SK-N-MC (cell line): ENCODE measurements at places on chromosomes 4 and X.

DNA sequence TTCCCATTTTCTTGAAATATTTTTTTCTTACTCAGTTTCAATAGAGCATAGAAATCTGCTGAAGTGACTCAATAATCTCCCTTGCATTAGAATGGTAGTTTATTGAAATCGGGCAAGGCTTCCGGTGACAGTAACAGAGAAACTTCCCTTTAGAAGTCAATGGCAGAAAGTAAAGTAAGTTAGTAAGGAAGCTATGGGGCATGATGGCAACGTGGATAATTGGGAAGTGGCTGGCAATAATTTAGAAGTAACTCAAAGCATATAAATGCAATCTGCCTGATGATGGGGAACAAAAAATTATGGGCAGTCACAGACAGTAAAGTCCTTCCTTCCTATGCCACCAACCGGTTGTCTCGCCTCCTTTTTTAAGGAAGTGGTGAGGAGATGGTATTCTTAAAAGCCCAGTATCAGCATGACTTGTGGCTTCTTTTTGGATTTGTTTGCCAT lies 7.6 kb downstream of the CYBB start:
- DNase-seq = no peak

DNA sequence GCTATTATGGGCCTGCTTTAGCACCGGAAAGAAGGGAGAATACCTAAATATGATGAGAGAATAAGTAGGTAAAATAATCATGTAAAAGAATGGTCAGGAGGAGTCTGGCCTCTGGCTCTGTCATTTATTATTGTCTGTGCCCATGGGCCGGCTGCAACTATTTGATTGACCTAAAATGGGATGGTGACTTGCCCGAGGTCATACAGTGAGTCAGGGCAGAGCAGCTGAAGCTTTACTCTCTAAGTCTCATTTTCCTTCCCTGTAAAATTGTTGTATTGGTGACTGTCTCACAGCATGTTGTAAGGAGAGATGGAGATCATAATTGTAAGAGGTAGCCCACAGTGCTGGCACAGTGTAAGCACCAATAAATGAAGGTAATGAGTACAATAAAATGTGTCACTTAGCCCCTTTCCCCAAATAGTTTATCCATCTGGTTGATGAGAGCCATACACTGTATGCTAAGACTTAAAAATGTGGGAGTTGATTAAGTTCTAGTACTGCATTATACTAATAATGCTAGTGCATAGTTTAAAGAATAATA lies 39.6 kb downstream of the RUFY3 start:
- no peak for DNase-seq

GRCh38 chr4:30461218-30461617 lies 259.0 kb upstream of the PCDH7 start:
- DNase-seq = no peak

DNA sequence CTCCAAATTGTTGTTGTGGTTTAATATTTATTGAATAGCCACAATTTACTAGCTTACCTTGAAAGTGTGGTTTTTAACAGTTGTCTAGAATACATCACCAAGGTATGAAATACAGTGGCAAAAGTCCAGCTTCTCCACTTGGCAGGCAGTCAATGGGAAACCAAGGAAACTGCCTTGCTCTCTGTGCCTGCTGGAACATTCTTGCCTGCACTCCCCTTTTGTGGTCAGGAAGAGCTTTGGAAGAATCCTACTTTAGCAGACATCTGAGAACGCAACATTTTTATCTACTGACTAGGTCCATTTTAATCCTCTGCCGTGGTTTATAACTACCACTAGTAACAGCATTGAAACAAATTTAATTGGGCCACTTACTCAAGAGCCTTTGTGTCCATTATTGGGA lies 64.5 kb downstream of the TENM3 start:
- DNase-seq = no peak

DNA sequence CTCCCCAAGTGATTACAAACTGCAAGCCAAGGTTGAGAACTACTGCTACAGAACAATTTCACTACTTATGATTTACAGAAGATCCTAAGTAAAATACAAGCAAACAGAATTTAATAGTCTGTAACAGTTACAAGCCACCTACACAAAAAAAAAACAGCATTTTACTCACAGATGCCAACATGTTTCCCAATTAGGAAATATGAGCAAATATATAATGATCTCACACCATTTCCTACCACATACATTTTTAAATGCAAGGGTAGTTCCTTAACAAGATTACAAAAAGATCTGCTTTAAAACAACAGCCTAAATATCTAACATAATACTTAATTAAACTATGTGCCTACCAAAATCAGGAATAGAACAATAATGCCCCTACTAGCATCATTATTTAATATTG lies 63.4 kb downstream of the EFHC2 start:
- no peak for DNase-seq

- DNase-seq = no peak
Measured at GRCh38 chr4:153063490-153063889, 127.4 kb downstream of the FHDC1 start.

GRCh38 chr4:150411520-150411919 lies 170.4 kb upstream of the MAB21L2 start:
- DNase-seq = no peak

DNA sequence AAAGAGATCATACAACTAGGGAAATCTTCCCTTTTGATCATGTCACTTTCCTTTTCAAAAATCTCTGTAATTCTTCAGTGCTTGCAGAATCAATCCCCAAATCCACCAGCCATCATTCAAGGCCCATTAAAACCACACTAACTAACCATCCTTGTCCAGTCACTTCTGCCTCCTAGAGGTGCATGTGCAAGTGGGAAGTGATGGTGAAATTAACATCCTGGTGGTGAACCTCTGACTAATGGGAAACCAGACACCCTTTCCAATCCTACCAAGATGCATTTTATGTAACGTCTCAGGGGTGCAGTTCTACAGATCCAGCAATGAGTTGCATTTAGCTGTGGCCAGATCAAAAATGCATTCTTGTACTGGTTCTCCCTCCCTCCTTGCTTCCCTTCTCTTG lies 341.8 kb downstream of the RAPGEF2 start:
- no peak for DNase-seq

DNA sequence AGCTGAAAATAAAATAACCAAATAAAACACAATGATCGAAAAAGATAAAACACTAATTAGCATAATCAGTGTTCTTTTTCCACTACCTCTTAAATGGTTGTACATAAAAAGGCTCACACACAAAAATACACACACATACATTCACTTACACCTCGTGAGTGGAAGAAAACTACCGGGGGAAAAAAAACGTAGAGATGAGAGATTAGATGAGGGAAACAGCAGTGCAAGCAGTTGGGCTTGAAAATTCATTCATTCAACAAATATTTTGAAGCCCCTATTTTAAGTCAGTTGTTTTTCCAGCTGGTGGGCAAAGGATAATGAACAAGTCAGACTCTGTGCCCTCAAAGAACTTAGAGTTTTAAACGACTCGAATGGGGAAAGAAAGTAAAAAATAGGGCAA lies 1.0 kb downstream of the TBCK start:
- no peak for DNase-seq

- DNase-seq = no peak
Measured at GRCh38 chrX:152913346-152913745, 15.5 kb downstream of the ZNF185 start.

DNA sequence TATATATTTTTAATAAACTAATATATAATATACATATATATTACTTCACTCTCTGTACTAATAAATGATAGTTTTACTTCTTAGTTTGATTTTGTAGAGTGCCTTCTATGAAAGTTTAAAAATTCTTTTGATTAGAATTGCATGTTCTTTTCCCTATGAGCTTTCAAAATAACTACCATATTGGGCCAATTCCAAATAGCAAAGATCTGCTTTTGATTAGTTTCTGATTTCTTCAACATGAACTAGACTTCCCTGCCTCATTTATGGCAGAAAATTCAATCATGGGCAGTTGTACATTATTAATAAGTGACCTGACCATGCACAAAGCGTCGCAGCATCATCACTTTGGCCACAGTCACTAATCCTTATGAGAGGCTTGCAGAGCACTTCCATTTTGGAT lies 48.9 kb upstream of the TEX13A start:
- no peak for DNase-seq

GRCh38 chr4:127616898-127617297 lies 15.9 kb upstream of the INTU start:
- DNase-seq = no peak

DNA sequence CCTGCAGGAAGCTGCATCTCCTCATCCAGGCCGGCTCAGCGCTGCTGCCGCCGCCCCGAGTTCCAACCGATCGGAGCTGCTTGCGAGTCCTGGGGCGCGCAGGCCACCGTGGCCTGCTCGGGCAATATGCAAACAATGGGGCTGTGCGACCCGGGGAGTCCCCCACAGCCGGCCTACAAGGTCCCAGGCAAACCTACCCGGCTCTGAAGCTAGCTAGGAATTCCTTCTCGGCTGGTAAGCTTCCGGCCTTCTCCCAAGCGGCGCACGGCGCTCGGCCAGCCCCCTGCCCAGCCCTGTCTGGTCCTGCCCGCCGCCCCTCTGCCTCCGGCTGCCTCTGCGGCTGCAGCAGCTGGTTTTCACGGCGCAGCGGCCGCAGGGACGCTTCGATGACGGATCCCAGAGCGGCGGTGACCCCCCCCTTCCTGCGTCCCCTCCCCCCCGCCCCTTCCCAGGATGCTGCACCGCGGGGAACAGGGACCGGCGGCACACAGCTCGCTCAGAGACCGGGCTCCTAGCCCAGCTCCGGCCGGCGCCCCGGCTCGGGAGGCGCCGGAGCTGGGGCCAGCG lies 59.4 kb downstream of the TSC22D3 start:
- no peak for DNase-seq

DNA sequence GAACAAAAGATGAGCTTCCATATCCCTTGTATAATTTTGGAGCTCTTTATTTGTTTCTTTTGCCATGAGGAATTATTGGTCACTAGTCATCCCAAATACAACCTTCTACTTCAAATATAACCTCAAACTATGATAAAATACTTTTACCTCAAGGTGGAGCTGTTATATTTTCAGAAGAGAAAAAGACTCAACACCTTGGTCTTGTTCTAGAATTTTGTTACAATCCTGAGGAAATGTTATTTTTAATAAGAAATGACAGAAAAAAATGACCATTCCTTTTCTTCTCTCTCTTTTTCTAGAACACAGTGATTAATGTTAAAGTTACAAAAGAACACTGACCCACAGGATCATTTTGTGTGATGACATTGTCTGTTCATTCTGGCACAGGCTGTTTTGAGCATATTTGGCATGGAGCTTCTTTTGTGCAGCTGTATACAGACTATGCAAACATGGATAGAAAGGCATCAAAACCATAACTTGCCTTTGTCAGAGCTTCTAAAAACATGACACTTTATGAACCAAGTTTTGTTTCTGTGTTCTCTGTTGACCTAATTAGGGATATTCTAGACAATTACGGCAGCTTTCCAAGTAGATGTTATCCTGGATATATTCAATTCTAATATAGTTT lies 159.6 kb upstream of the CTSO start:
- no peak for DNase-seq

DNA sequence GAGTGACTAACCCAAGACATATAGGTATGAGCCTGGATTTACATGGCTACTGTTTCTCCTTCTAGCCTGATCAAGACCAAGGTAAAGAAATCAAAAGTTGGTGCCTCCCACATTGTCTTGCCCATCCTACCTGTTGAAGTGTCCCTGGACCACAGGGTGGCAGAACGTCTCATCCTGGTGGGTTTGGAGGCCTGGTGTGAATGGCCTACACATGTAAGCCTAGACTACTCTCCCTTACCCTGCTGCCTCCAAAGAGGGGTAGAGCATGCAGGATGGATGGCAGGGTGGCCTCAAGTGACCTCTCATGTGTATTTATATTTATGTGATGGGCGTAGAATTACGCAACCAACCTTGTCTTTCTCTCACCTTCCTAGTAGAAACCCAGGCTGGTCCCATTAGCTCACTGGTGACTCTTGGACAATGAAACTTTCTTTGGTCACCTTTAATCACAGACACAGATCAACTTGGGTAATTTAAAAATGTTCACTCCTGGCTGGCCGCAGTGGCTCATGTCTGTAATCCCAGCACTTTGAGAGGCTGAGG lies 73.3 kb upstream of the SOD3 start:
- no peak for DNase-seq

- DNase-seq = no peak
Measured at GRCh38 chrX:150533863-150534262, 34.6 kb upstream of the MTM1 start.

DNA sequence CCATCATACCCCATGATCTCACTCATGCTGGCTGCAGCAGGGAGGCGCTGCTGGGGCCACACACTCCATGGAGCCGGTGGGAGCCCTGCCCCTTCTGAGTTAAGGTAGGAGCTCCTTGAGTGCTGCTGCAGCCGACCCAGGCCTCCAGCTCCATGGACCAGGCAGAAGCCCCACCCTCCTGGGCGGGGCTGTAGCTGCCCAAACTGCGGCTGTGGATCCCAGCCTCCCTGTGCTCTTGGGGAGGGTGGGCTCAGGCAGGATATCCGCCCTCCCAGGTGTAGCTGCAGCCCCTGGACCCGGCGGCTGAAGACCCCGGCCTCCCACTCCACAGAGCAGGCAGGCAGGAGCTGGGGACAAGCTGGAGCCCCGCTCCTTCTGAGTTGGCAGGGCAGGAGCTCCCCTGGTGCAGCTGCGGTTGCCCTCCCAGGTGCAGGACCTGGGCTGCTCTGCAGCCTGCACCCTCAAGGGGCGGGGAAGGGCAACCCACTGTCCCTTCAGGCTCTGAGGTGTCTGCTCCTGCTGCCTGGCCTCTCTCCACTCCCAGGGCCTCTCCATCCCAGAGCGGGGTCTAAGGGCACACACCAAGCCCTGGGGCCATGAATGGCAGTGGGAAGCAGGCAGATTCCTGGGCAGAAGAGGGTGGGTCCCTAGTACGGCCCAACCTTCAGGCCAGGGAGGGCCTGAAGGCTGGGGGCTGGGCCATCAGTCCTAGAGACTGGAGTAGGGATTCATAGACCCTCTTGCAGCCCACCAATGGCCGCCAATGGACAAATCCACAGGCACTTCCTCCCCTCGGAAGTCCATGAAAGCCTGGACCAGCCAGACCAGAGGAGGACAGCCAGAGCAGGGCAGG lies 466.1 kb downstream of the DTHD1 start:
- no peak for DNase-seq

DNA sequence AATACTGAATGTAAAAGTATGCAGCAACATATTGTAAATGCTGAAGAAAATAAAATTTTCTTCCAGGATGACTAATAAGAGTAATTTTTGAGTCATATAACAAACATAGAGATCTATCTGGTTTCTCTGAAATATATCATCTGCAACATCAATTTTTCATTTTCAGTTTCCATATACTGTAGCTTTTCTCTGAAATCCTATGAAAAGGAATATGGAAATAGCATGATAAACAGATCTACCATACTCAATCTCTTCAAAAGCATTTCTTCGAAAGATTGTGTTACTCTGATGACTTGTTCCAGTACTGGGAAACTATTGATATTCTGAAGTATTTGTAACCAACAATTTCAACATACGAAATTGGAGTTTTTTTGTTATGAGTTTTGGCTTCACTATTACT lies 1156.7 kb downstream of the FAM133A start:
- DNase-seq = no peak

DNA sequence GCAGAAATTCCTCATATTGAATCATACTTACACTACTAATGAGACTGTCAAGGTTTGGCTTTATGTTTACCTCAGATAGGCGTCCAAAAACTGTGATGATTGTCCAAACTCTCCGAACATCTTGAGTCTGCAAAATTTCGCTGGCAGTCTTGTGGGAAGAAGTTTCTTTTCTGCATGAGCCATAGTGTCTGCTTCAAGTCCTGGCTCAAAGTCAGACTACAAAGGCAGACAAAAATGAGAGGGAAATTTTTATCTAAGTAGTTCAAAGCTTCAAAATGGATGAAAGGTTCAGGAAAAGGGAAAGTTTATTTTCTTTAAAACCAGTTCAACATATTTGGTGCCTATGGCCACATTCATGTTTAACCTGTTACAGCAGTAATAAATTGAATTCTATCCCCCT lies 40.7 kb downstream of the PALLD start:
- DNase-seq = no peak
